Gastrocnemius medialis (tissue), 4 donors: ENCODE measurements at places on chromosomes 1 and 21. TPM values are rescaled to one million over a fixed set of nuclear protein-coding genes. Genes with fewer than 3 reads are reported as not detected.

DNA sequence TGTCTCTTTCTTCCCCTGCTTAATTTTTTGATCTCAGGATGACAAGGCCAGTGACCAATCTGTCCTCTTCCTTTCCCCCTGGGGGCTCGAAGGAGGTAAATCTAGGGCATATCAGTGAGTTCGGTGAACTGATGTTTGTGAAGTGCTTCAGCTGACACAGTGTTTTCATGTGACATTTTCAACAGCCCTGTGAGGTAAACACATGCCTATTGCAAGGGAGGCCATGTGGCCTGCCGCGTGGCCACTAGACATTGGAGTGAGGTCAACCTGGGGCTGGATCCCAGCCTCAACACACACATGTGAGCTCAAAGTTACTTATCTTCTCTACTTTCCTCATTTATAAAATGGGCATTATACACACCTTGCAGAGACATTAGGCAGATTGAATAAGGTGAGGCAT lies 126.3 kb downstream of the PLPP3 start:
- peak; percentile 65 for DNase-seq
- no peak overlapping the region for H3K4me3 ChIP-seq
- no peaks in the 10 kb centered on the region for H3K36me3 ChIP-seq
- H3K4me1 ChIP-seq, result peaks cover 4% of the 10 kb centered on the region

GRCh38 chr1:33039840-33040239 lies 3.2 kb upstream of the AK2 start:
- H3K4me1 ChIP-seq, result peaks cover 26% of the 10 kb centered on the region
- H3K27ac ChIP-seq, result no peak overlapping the region
- no peaks in the 10 kb centered on the region for H3K27me3 ChIP-seq

DNA sequence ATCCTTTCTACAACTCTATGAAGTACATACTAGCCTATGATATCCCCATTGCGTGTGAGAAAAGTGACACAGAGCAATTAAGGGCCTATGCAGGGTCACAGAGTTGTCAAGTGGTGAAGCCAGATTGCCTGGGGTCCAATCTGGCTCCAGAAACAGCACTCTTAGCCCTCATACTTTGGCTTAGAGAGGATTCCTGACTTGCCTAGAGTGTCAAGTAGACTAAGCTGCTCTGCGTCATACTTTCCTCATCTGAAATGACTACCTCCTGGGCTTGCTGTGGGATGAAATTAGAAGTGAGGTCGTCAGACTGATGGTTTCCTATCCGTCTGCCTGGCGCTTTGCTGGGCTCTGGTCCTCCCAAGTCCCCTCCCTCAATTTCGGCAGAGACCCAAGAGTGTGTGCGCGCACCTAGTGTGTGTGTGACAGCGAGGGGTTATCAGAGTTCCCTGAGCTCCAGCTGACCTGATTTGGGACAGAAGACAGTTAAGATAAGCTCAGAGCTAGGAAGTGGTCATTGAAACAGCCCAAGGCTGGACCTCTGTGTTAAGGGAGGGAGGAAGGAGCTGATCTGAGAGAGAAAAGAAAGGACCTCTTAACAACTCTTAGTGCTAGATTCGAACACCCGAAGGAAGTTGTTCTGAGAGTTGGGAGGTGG lies 5.4 kb upstream of the NUAK2 start:
- no peaks in the 10 kb centered on the region for H3K27me3 ChIP-seq
- no peak for DNase-seq
- H3K4me1 ChIP-seq, result peaks cover 31% of the 10 kb centered on the region
- no peak overlapping the region for H3K4me3 ChIP-seq
- no peak overlapping the region for H3K27ac ChIP-seq

DNA sequence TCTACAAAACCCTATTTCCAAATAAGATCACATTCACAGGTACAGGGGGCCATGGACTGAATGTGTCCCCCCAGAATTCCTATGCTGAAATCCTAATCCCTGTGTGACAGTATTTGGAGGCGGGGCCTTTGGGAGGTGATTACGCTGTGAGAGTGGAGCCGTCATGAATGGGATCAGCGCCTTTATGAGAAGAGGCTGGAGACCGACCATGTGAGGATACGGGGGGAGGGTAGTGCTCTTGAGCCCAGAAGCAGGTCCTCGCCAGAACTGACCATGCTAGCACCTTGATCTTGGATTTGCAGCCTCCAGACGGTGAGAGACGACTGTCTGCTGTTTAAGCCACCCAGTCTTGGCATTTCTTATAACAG lies 23.8 kb upstream of the KIF26B start:
- no peaks in the 10 kb centered on the region for H3K4me1 ChIP-seq
- DNase-seq, result no peak
- H3K27ac ChIP-seq, result no peak overlapping the region
- peaks cover 21% of the 10 kb centered on the region for H3K27me3 ChIP-seq

- H3K27me3 ChIP-seq, result no peaks in the 10 kb centered on the region
- peak within 1 kb of the TSS; percentile 88 for H3K4me3 ChIP-seq
- H3K4me1 ChIP-seq, result peaks cover 25% of the 10 kb centered on the region
- H3K36me3 ChIP-seq, result no peaks in the 10 kb centered on the region
These were observed at the start of gene ADAMTS1 for GRCh38 chr21:26845066-26845758. Gene ADAMTS1 (minus strand): TSS chr21:26845409. CDS start chr21:26844954, 455 bp downstream.

- H3K4me3 ChIP-seq, result no peak overlapping the region
- H3K27ac ChIP-seq, result no peak overlapping the region
- DNase-seq, result no peak
These were observed 110.6 kb downstream of the AKT3 start for GRCh38 chr1:243739335-243740003.

Gene LIN9
- 2.8 TPM for total RNA-seq

Gene JAM2
- total RNA-seq, result 2.3 TPM

Gene PLA2G2E
- not detected for total RNA-seq

Gene HP1BP3
- total RNA-seq, result 117 TPM
